ENCODE measurements at places on chromosomes 2 and 18.

GRCh38 chr2:40751981-40752380 is 300.1 kb upstream of the SLC8A1 start:
- no peak for DNase-seq

DNA sequence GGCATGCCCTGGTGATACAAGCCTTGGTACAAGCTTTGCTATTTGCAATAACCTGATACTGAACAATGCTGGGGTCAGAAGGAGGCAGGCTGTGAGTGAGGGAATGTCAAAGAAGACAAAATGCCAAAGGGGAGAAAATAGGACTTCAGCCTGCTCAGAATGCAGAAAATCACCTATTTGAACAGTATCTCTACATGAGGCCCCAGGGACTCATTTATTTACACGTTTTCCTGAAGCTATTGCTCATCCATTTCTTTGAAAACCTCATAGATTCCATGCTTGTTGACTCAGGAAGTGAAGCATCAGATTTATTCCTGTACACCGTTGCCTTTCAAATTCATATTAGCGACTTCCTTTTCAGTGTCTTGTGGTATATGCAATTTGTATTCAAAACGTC is 69.4 kb upstream of the CBLN2 start:
- no peak for DNase-seq

DNA sequence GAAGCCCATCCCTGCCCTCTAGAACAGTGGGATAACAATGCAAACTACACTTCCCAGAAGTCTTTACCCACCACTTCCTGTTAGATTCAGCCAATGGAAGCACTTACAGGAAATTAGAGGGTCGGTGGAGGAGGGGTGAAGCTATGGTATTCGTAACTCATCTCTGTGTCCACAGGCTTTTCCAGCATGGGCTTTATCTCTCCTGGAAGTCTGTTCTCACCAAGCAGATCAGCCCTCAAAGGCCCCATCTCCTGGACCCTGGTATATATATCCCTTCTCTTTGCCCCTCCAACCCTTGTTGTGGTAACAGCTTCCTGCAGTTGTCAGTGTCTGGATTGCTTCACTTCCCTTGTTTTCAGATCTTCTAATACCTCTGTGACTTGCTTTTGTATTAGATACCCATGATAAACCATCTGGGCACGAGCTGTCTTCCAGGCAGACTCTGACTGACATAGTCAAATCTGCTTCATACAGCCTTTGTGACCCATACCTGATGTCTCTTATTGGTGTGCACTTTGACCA is 475.0 kb upstream of the POU3F3 start:
- no peak for DNase-seq

GRCh38 chr2:37377187-37377532 is 32.7 kb downstream of the QPCT start:
- DNase-seq = no peak

DNA sequence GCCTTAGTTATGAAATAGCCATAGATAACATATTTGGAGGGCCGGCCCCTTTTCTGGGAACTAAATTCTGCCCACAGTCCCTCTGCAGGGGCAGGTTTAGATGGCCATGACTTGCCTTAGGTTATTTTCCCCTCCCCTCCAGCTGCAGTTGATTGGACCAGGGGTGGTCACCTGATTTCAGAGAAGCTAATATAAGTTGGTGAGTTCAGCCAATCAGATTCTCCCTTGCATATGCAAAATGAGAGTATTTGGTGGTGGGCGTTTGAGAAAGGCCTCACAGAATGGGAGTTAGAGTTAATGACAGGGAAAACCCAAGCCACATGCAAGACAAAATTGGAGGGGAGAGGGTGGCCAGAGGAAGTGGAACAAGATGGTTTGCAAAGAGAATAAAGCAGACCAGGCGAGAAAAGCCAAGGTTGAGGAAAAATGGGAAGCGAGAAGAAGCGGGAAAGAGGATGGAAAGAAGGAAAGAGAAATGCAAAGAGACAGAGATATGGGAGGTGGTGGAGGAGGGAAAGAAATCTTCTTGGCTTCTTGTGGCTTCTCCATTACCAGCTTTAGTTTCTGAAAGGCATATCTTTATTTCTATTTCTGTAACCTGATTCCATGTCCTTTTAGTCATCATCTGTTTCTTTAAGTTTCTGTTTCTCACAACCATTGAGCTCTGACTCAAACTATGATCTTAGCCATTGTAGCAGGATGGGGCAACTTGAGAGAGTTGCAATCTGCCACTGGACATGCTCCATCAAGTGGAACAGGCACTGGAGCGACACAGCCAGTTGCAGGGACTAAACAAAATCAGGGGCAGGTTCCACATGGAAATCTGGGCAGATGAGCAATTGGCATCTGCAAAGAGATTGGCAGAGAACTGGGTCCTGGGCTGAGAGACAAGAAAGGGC is 108.1 kb upstream of the SIX3 start:
- no peak for DNase-seq

Data from stimulated activated CD8-positive, alpha-beta memory T cell treated with anti-CD3 and anti-CD28 coated beads, Interleukin-15, amount 100 ng/mL, for 1 hour (primary cell).